ENCODE measurements at places on chromosomes 2 and 18. TPM values are rescaled to one million over a fixed set of nuclear protein-coding genes. Genes with fewer than 3 reads are reported as not detected.

DNA sequence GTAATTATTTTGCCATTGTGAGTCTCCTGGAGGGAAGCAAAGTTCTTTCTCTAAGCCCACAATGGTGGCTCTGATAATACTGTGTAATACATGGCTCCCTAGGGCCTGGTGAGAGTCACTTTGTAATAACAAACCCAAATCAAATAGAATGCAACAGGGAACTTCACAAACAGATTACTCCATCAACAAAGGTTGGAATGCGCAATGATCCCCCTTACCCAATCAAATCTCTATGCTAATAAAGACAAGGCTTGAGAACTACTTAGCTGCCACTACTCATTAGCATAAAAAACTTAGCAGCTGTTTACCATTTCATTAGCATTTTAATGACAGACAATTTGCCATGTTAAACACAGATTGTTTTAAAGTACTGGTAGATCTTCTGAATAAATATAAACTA lies 285.6 kb upstream of the SESTD1 start:
- DNase-seq: no peak
- no peak overlapping the region for H3K27ac ChIP-seq
- H3K27me3 ChIP-seq: no peaks in the 10 kb centered on the region
- H3K4me3 ChIP-seq: no peak overlapping the region
- H3K36me3 ChIP-seq: no peaks in the 10 kb centered on the region

GRCh38 chr2:144374163-144374661 lies 145.7 kb downstream of the ZEB2 start:
- H3K4me1 ChIP-seq: no peaks in the 10 kb centered on the region
- no peak for DNase-seq
- H3K27me3 ChIP-seq: no peaks in the 10 kb centered on the region
- H3K4me3 ChIP-seq: no peak overlapping the region

- H3K27me3 ChIP-seq: no peaks in the 10 kb centered on the region
- H3K27ac ChIP-seq: no peak overlapping the region
- DNase-seq: no peak
- no peaks in the 10 kb centered on the region for H3K4me1 ChIP-seq
Observed at GRCh38 chr18:48270929-48271328, 138.3 kb downstream of the ZBTB7C start.

- peaks cover 16% of the 10 kb centered on the region for H3K4me1 ChIP-seq
- H3K27ac ChIP-seq: no peak overlapping the region
- DNase-seq: no peak
- no peaks in the 10 kb centered on the region for H3K27me3 ChIP-seq
Observed at GRCh38 chr18:75227535-75228296, 17.1 kb downstream of the TSHZ1 start.

DNA sequence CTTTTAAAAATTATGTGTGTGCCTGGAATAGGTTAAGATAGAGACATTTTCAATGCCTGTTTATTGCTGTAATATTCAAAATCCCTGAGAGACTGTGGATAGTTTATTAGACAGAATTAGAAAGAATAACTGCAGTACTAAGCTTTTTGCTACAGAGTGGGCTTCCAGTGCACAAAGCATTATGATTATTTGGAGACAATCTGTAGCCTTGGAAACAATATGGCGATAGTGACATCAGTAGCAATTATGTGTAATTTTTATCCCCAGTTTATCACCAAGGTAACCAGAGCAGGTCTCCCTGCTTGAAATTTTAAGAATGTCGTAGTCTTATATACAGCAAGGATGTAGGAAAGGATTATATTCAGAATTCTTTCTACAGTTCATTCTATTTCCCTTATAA lies 100.0 kb downstream of the MYO3B start:
- H3K36me3 ChIP-seq: no peaks in the 10 kb centered on the region
- H3K4me1 ChIP-seq: no peaks in the 10 kb centered on the region
- DNase-seq: no peak
- no peak overlapping the region for H3K27ac ChIP-seq

DNA sequence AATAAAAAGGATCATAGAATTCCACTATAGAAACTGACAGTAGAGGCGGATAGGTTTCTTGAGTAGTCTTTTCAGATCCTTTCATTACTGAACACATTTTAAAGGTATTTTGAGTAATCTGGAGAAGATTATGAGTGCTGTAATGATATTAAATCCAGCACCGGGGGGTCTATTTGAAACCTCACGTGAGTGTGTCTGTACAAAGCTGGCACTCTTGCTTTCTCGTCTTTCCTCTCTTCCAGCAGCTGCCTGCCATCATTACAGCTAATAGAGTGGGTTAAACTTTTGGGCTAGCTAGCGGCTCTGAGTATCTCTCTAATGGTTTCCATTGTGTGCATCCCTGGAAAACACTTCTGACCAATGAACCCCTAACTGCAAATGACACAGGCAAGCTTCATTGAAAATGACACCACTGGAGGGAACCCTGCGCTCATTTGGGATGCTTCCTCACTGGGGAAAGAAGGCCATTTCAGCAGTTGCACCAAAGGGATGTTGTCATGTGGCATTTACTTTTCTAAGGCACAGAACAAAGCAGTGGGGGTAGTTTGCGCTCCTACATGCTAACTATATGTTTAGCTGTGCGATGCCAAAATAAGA lies 101.0 kb downstream of the HRH4 start:
- H3K36me3 ChIP-seq: no peaks in the 10 kb centered on the region
- H3K27me3 ChIP-seq: no peaks in the 10 kb centered on the region

GRCh38 chr2:128263902-128264331 lies 54.8 kb downstream of the HS6ST1 start:
- no peaks in the 10 kb centered on the region for H3K4me1 ChIP-seq
- H3K27me3 ChIP-seq: no peaks in the 10 kb centered on the region
- no peak for DNase-seq
- no peak overlapping the region for H3K4me3 ChIP-seq
- H3K27ac ChIP-seq: no peak overlapping the region

GRCh38 chr2:14423145-14423906 lies 209.2 kb upstream of the LRATD1 start:
- no peaks in the 10 kb centered on the region for H3K4me1 ChIP-seq
- H3K4me3 ChIP-seq: no peak overlapping the region
- no peaks in the 10 kb centered on the region for H3K36me3 ChIP-seq
- DNase-seq: no peak

- H3K4me1 ChIP-seq: no peaks in the 10 kb centered on the region
- H3K27ac ChIP-seq: no peak overlapping the region
- no peak for DNase-seq
- H3K36me3 ChIP-seq: no peaks in the 10 kb centered on the region
- no peak overlapping the region for H3K4me3 ChIP-seq
Observed at GRCh38 chr2:150234787-150235446, 252.6 kb downstream of the RND3 start.

DNA sequence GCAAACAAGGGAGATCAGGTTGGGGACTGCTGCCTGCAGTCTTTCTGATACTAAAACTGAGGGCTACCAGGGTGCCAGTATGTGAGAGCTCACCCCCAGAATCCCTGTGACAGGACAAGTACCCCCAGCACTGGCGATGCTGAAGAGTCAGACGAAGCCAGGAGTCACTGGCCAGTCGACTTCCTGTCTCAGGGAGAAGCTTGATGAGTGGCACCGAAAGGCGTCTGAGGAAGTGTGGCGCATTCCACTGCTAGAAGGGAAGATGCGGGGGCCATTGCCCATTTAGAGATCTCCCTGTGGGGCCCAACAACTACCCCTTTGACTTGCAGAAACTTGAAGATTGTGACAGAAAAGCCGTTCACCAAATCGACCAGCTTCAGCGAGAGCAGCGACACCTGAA lies 22.0 kb downstream of the MXD1 start:
- DNase-seq: no peak
- H3K27ac ChIP-seq: no peak overlapping the region
- H3K27me3 ChIP-seq: no peaks in the 10 kb centered on the region
- H3K4me3 ChIP-seq: no peak overlapping the region
- peaks cover 33% of the 10 kb centered on the region for H3K36me3 ChIP-seq

- no peak for DNase-seq
- no peaks in the 10 kb centered on the region for H3K27me3 ChIP-seq
- H3K27ac ChIP-seq: no peak overlapping the region
- no peaks in the 10 kb centered on the region for H3K4me1 ChIP-seq
- no peaks in the 10 kb centered on the region for H3K36me3 ChIP-seq
Observed at GRCh38 chr2:100754951-100755350, 65.0 kb upstream of the NPAS2 start.

DNA sequence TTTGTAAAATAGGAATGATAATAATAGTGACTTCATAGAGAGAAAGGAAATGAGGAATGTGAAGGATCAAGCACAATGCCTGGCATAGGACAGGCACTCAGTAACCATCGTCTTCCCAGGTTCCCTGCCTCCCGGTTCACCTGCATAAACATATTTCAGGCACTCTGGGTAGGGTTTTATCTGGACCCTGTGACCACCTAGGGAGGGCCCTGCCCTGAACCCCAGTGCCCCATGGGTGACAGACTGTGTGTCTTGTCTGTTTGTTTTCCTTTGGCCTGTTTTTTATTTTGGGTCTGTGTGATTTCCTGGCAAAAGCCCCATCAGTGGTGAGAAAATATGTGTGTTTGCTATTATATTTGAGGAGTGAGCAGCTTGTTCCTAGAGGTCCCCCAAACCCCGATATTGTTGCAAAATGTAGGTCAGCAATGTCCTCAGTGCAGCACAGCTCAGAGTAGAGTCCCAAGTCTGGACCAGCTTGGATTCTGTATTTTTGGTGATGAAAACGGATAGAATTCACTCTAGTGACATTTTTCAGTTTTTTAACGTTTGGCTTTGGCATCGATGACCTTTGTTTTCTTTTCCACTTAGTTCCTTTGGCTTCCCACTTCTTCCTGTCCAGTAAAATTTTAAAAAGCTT lies 9.6 kb upstream of the NT5C1B start:
- H3K36me3 ChIP-seq: no peaks in the 10 kb centered on the region
- H3K4me3 ChIP-seq: no peak overlapping the region
- no peaks in the 10 kb centered on the region for H3K4me1 ChIP-seq
- no peak overlapping the region for H3K27ac ChIP-seq
- H3K27me3 ChIP-seq: no peaks in the 10 kb centered on the region
- no peak for DNase-seq

GRCh38 chr2:202945497-202945896 lies 33.4 kb downstream of the CARF start:
- H3K27ac ChIP-seq: no peak overlapping the region
- no peaks in the 10 kb centered on the region for H3K4me1 ChIP-seq
- H3K4me3 ChIP-seq: no peak overlapping the region
- no peaks in the 10 kb centered on the region for H3K27me3 ChIP-seq

GRCh38 chr2:220935789-220936321 lies 636.2 kb downstream of the EPHA4 start:
- H3K36me3 ChIP-seq: no peaks in the 10 kb centered on the region
- H3K4me3 ChIP-seq: no peak overlapping the region
- H3K27me3 ChIP-seq: no peaks in the 10 kb centered on the region
- H3K4me1 ChIP-seq: no peaks in the 10 kb centered on the region

DNA sequence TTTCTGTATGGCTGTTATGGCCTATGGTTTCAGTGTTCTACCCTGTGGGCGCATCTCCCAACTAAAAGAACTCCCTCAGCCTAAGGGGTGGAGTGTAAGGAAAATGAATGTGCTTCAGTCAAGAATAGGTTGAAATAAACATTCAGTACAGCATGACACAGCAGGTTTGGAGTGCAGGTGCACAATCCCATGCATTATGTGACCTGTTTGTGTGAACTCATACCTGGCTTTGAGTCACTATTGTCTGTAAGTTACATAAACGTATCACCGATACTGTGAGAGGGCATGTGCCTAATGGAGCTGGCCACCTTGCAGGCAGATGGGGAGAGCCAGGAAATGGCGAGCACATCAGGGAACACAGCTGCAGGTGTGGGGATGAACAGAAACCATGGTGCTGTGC lies 216.0 kb downstream of the DSEL start:
- peaks cover 10% of the 10 kb centered on the region for H3K4me1 ChIP-seq
- no peaks in the 10 kb centered on the region for H3K27me3 ChIP-seq
- no peak overlapping the region for H3K27ac ChIP-seq
- H3K4me3 ChIP-seq: no peak overlapping the region

DNA sequence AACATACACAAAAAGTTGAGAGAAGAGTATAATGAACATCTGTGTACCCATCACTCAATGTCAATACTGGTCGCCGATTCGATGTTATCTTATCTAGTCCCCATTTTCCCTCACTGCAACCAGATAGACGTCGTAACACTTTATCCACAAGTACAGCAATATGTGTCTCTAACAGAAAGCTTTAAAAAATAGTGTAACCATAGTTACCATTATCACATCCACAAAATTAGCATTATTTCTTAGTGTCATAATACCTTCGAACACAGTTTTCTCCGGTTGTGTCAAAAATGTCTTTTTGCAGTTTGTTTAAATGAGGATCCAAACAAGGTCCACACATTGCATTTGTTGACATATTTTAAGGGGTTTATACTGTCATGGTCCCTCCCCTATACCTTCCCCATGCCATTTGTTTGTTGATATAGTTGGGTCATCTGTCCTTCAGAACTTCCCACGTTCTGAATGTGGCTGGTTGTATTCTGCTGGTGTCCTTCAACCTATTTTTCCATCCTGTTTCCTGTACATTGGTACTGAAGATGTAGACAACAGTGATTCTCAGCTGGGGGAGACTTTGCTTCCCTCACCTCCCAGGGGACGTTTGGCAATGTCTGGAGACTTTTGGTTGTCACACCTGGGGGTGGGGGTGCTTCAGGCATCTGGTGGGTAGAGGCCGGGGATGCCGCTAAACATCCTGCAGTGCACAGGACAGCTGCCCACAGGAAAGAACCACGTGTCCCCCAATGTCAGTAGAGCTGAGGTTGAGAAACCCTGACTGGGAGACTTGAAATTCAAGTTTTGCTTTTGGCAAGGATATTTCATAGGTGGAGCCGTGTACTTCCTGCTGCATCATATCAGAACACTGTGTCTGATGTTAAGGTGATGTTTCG lies 72.7 kb upstream of the SPRED2 start:
- H3K4me3 ChIP-seq: no peak overlapping the region
- H3K27me3 ChIP-seq: no peaks in the 10 kb centered on the region
- DNase-seq: no peak
- H3K36me3 ChIP-seq: no peaks in the 10 kb centered on the region
- H3K4me1 ChIP-seq: no peaks in the 10 kb centered on the region

- H3K27ac ChIP-seq: no peak overlapping the region
- H3K27me3 ChIP-seq: no peaks in the 10 kb centered on the region
- H3K36me3 ChIP-seq: no peaks in the 10 kb centered on the region
- no peak overlapping the region for H3K4me3 ChIP-seq
- peaks cover under 1% of the 10 kb centered on the region for H3K4me1 ChIP-seq
Observed at GRCh38 chr2:9717886-9718451, 87.2 kb upstream of the YWHAQ start.

- H3K4me1 ChIP-seq: no peaks in the 10 kb centered on the region
- H3K4me3 ChIP-seq: no peak overlapping the region
- no peaks in the 10 kb centered on the region for H3K36me3 ChIP-seq
- H3K27ac ChIP-seq: no peak overlapping the region
- H3K27me3 ChIP-seq: no peaks in the 10 kb centered on the region
Observed at GRCh38 chr2:118971245-118972122, 29.5 kb downstream of the MARCO start.

- no peak overlapping the region for H3K27ac ChIP-seq
- H3K36me3 ChIP-seq: no peaks in the 10 kb centered on the region
- H3K27me3 ChIP-seq: no peaks in the 10 kb centered on the region
Observed at GRCh38 chr2:230904856-230905447, 20.1 kb downstream of the GPR55 start.

Gene CDH19
- total RNA-seq: not detected

Gene UGT1A3
- total RNA-seq: not detected

Gene SPC25
- not detected for total RNA-seq

Gene STPG4
- total RNA-seq: 0.58 TPM

Gene SLC35F5
- total RNA-seq: 30.9 TPM

Gene LOXHD1
- total RNA-seq: not detected

Gene TDRD15
- 0.06 TPM for total RNA-seq

Gene OTX1
- total RNA-seq: not detected
